ENCODE measurements at places on chromosomes 13 and 19. TPM values are rescaled to one million over a fixed set of nuclear protein-coding genes. Genes with fewer than 3 reads are reported as not detected.

Gene ZNF329
- 20.0 TPM for total RNA-seq

DNA sequence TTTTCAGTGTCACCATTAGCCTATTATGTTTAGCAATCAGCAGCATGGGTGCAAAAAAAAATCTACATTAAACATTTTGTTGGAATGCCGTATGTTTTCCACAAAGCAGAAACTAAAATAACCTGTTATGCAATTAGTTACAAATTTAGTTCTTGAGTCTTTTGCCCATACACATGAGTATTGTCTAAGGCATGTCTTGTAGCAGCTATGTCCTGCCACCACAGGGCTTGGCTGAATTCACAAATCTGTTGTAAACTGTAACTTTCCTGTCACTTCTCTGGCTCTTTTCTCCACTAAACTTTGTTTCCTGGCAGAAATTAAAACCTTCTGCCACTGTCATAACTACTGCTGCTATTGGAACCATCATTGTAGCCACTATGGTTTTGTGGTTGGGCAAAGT, 277.9 kb upstream of the SPRY2 start:
- no peak for DNase-seq

GRCh38 chr19:45400192-45400591, 4.7 kb downstream of the PPP1R13L start:
- no peak for DNase-seq

GRCh38 chr19:34104557-34104956, 67.7 kb upstream of the LSM14A start:
- no peak for DNase-seq

DNA sequence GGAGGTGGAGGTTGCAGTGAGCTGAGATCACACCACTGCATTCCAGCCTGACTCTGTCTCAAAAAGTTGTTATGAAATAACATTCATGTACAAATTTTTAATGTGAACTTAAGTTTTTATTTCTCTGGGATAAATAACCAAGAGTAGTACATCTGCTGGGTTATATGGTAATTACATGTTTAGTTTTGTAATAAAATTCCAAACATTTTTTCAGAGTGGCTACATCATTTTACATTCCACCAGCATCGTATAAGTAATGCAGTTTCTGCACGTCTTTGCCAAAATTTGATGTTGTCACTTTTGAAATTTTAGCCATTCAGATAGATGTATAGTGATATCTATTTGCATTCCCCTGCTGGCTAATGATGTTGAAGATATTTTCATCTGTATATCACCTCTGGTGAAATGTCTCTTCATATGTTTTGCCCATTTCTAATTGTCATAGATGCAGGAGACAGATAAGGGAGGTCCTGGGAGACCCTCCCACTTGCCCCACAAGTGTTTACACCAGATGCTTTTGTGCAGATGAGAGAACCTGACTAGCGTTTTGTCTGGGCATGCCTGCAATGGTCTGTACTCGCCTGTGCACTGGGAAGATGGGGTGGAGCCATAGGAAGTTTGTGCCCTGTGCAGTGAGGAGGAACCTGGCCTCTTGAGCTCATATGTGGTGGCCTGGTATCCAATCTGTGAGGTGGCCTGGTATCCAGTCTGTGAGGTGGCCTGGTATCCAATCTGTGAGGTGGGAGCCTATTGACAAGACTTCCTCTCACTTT, 12.7 kb upstream of the KBTBD6 start:
- DNase-seq = no peak

GRCh38 chr19:30718707-30719106, 346.5 kb downstream of the ZNF536 start:
- DNase-seq = peak; percentile 39

DNA sequence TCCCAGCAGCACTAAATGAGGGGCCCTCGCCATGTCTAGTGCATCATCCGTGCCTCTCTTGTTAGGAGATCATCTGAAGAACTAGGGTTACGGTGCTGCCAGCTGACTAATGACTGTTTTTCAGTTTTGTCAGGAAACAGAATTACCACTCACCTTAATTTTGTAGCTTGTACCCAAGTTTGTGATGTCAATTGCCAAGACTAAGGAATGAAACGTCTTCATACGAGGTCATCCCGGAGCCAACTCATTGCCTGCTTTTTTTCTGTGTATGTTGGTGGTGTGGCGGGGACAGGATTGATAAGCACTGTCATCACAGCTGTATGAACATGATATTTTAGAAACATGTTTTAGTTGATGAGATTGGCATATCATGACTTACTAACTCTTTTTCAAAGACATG, 100.6 kb downstream of the TNFRSF19 start:
- no peak for DNase-seq

Gene LRRC8E
- total RNA-seq = 8.6 TPM

DNA sequence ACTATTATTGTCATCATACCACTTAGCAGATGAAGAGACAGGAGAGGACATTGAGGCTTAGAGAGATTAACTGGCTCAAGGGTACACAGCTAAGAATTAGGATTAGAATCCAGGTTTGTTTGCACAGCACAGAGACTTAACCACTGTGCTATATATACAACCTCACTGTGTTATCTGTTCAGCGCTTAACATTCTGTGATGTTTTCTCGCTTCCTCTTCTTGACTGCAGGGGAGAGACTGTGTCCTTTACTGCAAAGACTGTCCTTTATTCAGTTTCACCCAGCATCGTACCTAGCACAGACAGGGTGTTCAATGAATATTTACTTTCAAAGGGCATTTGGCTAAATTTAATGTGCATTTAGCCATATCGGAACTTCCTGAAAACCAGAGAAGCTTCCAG, 54.9 kb upstream of the PCDH8 start:
- DNase-seq = no peak

Measured in lung (tissue), 17 donors.